ENCODE measurements at places on chromosomes 7 and 10.
A peak's percentile ranks its signal among the peaks of the same experiment; 100 is the strongest.

DNA sequence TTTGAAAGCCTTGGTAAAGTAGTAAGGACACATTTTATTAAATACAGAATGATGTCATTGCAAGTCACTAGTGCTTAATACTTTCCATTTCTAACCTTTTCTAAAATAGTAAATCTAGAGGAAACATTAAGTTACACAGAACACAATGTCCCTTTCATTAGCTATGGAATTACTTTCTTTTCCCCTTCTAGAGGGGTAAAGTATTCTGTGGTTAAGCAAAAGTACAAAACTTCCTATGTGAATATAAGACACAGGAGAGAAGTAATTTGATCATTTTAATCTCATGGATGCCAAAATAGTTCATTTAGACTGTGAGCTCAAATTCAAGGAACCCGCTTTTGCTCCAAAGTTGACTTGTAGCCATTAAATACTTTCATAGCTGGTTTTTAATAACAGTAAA lies 49.8 kb downstream of the SEMA3E start:
- DNase-seq, result no peak

DNA sequence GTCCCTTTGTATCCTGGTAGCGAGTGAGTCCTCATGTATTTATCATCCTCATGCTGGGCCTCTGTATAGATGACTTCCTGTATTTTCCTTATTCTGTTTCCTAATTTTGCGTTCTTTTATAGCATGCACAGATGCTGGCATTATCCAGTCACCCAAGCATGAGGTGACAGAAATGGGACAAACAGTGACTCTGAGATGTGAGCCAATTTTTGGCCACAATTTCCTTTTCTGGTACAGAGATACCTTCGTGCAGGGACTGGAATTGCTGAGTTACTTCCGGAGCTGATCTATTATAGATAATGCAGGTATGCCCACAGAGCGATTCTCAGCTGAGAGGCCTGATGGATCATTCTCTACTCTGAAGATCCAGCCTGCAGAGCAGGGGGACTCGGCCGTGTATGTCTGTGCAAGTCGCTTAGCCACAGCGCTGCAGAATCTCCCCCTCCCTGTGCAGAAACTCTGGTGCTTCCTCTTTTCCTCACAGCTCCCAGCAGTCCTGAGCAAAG lies 183.1 kb upstream of the PRSS58 start:
- no peak for DNase-seq

DNA sequence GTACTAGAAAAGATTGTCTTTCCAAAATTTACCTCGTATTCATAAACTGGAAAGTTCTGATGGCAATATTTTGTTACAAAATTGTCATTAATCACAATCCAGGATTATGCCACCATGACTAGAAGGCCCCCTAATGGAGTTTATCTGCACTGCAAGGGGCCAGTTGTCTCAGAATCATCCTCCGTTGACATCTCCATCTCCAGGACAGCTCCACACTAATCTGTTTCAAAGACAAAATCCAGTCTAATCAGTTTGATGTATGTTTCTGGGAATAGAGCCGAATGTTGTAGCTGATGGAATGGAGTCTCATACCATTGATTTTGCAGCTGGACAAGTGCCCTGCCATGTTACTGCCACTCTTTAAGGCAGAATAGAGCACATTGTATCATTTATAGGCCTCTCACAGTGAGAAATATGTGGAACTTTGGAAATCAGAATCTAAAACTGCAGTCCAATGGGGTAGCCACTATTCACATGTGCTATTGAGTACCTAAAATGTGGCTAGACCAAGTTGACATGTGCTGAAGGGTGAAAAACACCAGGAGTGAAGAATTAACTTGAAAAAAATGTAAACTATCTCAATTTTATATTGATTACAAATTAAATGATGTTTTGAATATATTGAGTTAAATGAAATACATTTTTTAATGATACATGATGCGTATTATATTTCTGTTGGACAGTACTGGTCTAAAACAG lies 38.3 kb upstream of the TOMM7 start:
- DNase-seq, result peak; percentile 21

DNA sequence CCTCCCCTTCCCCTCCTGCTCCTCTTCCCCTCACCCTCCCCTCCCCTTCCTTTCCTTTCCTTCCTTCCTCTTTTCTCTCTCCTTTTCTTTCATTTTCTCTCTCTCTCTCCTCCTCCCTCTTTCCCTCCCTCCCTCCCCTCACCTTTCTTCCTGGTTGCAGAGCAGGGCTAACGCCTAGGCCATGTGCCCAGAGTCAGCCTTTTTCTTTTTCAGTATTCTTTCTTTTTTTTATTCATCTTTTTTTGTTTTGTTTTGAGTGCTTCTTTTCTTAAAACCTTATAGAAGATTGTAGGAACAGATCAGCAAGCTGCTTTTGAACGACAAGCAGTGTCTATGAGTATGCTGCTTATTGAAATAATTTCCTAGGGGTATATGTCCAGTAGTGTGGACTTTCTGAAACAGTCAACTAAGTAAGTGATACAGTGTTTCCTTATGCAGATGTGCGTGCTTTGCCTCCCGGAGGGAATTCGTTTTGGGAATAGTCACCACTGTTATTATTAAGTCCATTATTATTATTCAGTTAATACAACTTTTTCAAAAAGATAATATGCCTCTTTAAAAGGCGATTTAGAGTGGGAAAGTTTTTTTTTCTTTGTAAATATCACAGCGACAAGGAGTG lies 219.2 kb downstream of the CAMK1D start:
- DNase-seq, result no peak

DNA sequence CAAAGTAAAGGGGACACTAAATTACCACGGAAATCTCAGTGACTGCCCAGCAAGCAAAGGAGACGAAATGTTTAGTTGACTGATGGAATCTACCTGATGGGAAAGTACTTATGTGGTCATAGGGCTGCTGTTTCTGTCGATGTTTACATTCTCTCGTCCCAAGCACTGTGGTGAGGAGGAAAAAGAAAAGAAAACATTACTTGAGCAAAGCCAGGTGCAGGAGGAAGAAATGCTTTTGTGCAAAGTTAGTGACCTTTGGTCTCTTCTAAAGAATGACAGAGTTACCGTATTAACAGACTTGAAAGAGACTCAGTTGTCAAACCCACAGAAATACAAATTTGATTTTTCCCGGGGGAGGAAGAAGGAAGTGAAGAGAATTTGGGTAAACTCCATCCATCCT lies 43.3 kb upstream of the FMC1 start:
- DNase-seq, result no peak

All from naive thymus-derived CD4-positive, alpha-beta T cell (primary cell).